ENCODE measurements at places on chromosomes 7 and 10.

GRCh38 chr10:52864201-52865106 is 91.9 kb upstream of the MBL2 start:
- no peak for ATAC-seq

DNA sequence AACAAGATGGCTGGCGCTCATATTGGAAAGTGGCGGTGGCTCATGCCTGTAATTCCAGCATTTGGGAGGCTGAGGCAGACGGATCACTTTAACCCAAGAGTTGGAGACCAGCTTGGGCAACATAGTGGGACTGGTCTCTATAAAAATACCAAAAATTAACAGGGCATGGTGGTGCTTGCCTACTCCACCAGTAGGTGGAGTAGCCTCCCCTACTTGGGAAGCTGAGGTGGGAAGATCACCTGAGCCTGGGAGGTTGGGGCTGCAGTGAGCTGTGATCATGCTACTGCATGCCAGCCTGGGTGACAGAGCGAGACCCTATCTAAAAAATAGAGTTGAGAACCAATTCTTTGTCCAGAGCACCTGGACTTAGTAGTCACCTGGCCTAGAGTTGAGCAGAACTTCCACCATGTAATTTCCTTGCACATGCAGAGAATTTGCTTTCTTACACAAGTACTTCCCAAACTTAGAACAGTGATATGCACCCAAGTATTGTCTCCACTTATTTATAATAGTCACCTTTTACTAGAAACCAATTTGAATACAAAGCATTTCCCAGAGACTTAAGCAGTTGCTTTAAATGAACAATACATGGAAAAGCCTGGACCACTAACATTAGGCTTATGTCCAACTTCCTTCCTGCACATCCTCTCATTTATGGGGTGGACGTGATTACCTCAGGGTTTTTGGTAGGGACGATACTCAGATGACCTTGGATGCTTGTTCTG is 15.9 kb downstream of the LAMB4 start:
- ATAC-seq: no peak

- no peak for ATAC-seq
Measured at GRCh38 chr10:113631684-113632367, 32.0 kb downstream of the NRAP start.

- ATAC-seq: no peak
Measured at GRCh38 chr7:28082071-28082470, 98.5 kb downstream of the JAZF1 start.

- peak; percentile 69 for ATAC-seq
Measured at GRCh38 chr10:78973901-78974616, 94.7 kb upstream of the ZMIZ1 start.

GRCh38 chr10:93039721-93040120 is 20.9 kb upstream of the CYP26C1 start:
- ATAC-seq: no peak

DNA sequence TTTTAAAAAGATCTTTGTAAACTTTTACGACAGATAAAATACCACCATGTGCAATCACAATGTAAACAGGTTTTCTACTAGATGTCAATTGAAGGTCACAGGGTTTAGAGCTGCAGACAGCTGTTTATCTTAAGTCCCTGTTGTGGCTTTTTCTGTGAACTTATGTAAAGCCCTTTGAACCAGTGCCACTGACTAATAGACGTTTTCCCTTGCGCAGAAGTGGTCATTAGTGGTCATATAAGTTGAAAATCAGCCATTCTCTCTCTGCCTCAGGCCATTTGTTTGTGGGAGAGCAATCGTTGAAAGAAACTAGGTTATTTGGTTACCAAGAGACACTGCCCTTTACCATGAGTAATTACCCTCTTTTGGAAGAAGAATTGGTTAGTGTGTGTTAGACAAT is 23.9 kb downstream of the CACNB2 start:
- no peak for ATAC-seq

GRCh38 chr7:101924171-101924570 is 106.7 kb downstream of the CUX1 start:
- ATAC-seq: peak; percentile 75

DNA sequence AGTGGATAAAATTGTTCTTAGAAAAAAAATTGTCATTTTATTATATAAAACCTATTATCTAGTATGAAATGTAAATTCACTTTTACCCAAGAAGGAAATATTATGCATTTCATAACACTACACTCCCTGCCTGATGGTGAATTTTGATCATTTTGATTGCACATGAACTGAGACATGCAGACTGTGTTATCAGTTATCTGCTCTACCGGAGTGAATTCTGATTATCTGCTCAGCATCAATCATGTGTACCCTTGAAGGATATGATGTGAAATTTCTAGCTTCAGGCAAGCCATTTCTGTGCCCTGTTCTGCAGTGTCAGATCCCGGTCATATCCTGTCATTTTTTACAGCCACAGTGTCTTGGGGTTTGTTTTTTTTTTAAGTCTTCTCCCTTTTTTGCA is 85.0 kb upstream of the FGL2 start:
- no peak for ATAC-seq

GRCh38 chr7:151018421-151019129 is 5.7 kb downstream of the ATG9B start:
- no peak for ATAC-seq

DNA sequence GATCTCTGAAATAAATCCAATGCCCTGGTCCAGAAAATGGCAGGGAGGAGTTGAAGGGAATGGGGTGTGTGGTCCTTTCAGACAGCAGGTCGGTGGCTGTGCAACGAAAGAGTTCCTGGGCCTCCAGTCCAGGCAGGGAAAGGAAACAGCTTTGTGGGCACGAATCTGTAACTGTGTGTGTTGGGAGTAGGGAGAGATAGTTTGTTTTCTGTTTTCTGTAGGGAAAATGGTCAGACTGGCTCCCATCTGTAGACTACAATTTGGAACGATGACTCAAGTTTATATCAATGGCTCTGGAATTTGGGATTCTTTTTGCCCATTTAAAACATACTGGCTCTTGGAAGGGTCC is 2.6 kb upstream of the HOXA9 start:
- ATAC-seq: no peak

- ATAC-seq: no peak
Measured at GRCh38 chr10:17730667-17731066, 21.3 kb upstream of the TMEM236 start.

- ATAC-seq: no peak
Measured at GRCh38 chr10:89869180-89869579, 167.8 kb downstream of the KIF20B start.

DNA sequence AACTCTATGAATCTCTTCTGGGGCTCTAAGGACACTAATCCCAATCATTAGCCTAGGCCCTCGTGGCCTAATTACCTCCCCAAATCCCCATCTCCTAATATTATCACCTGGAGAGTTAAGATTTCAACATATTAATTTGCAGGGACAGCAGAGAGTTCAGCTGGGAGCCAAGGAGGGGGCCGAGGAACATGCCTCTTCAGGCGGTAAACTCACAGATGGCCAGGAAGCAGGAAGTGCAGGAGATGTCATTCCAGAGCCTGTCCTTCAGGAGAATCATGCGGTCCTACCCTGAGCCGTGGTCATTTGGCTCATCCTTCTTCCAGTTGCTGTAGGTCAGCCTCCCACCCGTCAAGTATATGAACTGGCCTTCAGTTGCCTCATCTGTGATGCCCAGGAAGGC is 21.9 kb upstream of the SFTPA2 start:
- ATAC-seq: no peak

GRCh38 chr10:69337296-69338132 is 59.2 kb downstream of the HK1 start:
- peak; percentile 20 for ATAC-seq

DNA sequence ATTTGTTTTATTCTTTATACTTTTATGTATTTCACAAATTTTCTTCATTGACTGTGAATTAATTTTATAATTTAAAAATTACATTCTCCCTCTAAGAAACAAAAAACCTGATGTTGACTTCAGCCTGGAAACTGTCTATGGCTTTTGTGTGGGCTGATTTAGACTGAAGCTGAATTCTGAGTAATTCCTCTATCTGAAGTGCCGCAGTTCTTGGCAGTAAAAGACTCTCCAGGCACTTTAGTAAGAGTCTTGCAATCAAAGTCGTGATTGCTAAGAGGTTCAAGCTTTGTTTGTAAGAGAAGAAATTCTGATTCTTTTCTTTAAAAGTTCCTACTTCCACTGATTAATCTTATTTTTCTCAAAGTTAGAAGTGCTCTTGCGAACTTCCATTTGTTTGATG is 3.4 kb upstream of the CEP41 start:
- ATAC-seq: no peak

GRCh38 chr7:8605221-8605620 is 171.8 kb downstream of the NXPH1 start:
- ATAC-seq: no peak

DNA sequence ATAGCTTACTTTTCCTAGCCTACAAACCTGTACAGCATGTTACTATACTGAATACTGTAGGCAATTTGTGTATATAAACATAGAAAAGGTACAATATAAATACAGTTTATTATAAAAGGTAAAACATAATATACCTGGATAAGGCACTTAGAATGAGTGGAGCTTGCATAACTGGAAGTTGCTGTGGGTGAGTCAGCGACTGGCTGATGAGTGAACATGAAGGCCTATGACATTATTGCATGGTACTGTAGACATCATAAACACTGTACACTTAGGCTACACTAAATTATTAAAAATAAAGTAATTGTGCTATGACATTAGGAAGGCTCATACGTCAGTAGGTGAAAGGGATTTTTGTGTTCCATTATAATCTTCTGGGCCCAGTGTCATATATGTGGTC is 228.8 kb downstream of the HDAC9 start:
- ATAC-seq: no peak

DNA sequence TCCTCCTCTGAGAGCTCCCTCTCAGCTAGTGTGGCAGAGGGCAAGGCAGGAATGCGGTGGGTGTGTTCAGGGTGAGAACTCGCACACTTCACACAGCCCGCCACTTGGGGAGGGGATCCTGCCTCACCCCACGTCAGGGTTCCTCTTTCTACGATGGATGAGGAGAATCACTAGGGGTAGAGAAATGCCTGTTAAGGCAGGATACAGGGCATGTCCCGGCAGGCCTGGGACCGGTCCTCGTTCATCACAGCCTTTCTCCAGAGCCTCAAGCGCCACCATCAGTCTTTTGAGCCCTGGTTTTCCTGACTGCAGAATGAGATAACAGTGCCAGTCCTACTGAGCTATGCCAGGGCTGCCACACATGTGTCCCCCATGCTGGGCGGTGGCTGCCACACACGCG is 546.7 kb upstream of the ADARB2 start:
- ATAC-seq: no peak

DNA sequence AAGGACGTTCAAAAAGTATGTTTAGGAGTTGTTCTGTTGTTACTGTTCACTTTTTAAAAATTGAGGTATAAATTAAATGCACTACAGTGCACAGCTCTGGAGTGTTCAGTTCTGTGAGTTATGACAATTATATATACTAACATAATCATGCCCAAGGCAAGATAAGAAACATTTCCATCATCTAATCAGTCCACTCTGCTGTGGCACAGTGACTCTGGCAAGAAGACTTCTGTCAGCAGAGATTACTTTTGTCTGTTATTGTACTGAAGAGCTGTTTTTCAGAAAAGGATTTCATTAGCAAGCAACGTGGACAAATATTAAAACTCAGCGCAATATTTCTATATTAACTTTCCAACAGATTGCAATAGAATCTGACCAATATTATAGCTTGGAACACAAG is 32.0 kb downstream of the ICA1 start:
- no peak for ATAC-seq

- ATAC-seq: no peak
Measured at GRCh38 chr10:73886661-73887293, 12.4 kb upstream of the CAMK2G start.

- no peak for ATAC-seq
Measured at GRCh38 chr10:107425931-107426553, 261.5 kb upstream of the SORCS1 start.

DNA sequence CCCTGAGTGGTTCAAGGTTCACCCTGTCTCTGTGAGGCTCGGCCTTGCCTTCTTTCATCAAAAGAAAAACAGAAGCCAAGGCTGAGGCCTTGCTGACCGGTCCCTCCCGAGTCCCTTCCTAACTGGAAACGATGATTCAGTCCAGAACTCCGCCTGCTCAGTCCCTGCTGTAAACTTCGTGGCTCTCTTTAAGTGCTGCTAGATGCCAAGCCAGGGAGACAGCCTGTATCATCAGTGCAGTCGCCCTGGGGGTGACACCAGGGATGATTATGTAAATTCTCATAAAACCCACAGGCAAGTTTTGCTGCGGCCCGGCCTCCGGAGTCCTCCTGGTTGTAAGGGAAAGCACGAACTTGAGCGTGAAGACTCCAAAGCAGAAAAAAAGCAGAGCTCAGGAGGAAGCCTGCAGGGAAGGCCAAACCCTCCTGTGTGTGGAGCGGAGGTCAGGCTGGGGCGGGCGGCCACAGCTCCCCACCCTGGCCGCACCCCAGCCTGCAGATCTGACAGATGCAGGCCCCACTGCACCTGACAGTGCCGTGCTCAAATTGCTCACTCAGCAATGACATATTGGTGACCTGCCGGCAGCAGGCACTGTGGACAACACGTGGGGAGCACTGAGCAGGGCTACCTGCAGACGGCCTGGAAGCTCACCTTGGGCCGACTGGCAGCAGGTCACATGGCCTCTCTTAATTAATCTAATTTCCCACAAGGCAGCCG is 123.4 kb downstream of the DYNC2I1 start:
- ATAC-seq: peak; percentile 40

DNA sequence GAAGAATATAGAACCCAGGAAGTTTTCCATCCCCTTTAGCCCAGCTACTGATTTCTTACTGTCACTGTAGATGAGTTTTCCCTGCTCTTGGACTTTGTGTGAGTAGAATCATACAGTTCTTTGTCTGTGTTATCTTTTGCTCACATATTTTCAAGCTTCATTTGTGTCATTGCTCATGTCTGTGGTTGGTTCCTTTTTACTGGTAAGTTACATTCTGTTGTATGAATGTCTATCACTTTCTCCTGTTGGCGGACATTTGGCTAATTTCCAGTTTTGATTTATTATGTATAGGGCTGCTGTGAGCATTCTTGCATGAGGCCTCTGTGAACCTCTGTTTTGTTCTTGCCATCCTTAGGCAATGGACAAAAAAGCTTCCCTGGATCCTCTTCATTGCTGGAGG is 5.3 kb downstream of the GLRX3 start:
- no peak for ATAC-seq

DNA sequence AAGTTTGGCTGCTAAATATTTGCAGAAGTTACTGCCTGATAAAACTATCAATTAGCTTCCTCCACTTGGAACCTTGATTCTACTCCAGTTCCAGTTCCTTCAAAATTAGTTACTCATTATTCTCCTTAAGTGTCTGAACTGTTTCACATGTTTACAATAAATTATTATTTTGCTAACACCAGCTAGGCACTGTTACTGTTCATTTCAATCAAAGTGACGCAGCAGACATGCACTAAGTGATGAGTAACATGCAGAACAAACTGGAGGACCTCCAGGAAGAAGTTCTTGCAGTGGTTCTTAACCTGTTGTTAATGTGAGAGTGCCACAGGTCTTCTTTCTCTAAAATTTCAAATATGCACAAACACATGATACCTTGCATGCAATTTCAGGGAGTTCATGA is 491.8 kb upstream of the SEMA3A start:
- no peak for ATAC-seq

- no peak for ATAC-seq
Measured at GRCh38 chr10:75616076-75616475, 184.7 kb downstream of the LRMDA start.

GRCh38 chr10:19466709-19467108 is 349.5 kb upstream of the PLXDC2 start:
- ATAC-seq: no peak

- ATAC-seq: no peak
Measured at GRCh38 chr10:131354380-131354779, 42.9 kb upstream of the TCERG1L start.
